ENCODE measurements at places on chromosomes 6 and 20.

GRCh38 chr6:160973311-160974250, 18.0 kb upstream of the MAP3K4 start:
- no peak for DNase-seq

- DNase-seq = no peak
Measured at GRCh38 chr20:56431471-56431870, 19.4 kb downstream of the CASS4 start.

GRCh38 chr20:25188218-25188617, 7.3 kb upstream of the ENTPD6 start:
- no peak for DNase-seq

GRCh38 chr6:14366872-14367271, 249.3 kb downstream of the CD83 start:
- no peak for DNase-seq

GRCh38 chr20:59314997-59315396, 14.6 kb downstream of the EDN3 start:
- DNase-seq = no peak

DNA sequence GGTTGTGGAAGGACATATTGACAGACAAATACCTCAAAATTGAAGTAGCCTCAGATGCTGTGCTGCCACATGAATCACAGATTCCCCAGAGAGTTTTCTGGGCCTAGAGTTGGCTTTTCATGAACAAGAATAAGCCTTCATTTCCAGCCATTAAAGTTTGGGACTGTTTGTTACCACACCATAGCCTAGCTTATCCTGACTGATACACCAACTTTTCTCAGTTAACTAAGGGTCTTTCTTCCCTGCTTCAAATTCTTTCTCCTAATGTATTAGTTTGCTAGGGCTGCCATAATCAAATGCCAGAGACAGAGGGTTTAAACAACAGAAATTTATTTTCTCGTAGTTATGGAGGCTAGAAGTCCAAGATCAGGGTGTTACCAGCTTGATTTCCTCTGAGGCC, 237.4 kb upstream of the ZFP64 start:
- DNase-seq = no peak

GRCh38 chr6:4879741-4880275, 103.6 kb downstream of the CDYL start:
- no peak for DNase-seq

GRCh38 chr6:12842114-12842513, 125.5 kb downstream of the PHACTR1 start:
- no peak for DNase-seq

DNA sequence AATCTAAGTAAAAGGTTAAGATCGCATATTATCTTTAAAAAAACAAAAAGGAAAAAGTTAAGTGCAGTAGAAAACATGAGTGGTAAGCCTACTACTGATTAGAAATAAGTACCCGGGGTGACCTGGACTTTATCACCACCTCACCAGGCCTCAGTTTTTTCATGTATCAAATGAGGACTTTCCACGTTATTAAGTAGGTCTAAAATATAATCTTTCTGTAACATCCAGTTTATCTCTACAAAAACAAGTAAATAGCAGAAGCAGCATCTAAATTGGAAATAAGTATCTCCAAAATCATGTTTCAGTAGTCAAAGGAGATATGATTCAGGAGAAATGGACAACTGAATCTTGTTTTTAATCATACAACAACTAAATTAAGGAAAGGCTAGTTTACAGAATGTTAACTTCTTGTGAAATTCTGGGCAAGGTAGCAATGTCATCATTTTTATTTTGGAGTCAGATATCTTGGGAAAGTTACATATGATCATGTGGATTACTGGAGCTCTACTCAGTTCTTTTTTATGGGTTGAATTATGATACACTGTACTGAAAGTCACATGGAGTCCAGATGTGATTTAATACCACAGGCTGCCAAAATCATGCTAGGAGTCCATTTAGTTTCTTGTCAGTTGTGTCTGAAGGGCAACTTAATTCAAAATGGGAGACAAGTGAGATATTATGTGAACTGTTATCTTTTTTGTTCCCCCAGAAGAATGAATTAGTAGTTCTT, 114.7 kb upstream of the PRL start:
- DNase-seq = no peak

DNA sequence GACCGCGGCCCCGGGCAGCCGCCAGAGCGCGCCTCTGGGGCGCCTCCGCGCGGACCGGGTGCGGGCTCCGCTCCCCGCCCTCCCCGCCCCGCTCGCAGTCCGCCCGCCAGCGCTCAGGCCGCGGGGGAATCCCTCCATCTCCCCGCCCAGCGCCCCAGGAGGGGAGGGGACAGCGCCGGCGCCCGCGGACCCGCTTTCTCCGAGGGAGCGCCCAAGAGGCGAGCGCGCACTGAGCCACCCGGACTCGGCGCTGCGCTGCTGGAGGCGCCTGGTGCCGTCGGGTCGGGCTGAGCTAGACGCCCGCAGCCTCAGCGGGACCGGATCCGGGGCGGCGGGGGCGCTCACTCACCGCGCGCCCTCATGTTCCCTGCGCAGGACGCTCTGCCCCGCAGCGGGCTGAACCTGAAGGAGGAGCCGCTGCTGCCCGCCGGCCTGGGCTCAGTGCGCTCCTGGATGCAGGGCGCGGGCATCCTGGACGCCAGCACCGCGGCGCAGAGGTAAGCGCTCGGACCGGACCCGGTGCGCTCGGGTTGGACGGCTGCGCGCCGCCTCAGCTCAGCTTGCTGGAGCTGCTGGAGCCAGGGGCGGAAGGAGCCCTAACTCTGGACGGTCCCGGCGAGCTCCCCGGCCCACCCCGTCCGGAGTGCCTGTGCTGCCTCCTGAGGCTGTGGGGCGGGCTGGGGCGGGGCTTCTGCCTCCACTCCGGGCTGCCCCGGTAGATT, 867 bp downstream of the EBF4 start:
- DNase-seq = no peak

- DNase-seq = no peak
Measured at GRCh38 chr20:48983423-48984400, 62.2 kb downstream of the ARFGEF2 start.

DNA sequence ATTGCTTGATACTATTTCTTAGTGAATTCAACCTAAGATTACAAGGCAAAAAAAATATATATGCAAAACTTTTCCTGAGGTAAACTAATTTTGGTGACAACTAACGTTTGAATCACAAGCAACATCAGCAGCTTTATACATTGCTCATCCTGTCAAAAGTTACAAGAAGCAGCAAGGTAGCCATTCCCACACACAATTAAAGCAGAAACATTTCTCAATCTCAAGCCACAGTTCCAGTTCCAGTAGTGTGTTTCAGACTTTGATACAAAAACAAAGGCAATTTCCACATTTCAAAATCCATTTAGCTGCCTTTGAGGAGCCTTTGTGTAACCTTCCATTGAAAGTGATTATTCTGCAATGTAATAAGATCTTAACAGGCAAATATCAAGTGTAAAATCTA, 191.0 kb downstream of the WDR27 start:
- DNase-seq = no peak

- DNase-seq = no peak
Measured at GRCh38 chr6:105867277-105867676, 218.9 kb upstream of the PRDM1 start.

DNA sequence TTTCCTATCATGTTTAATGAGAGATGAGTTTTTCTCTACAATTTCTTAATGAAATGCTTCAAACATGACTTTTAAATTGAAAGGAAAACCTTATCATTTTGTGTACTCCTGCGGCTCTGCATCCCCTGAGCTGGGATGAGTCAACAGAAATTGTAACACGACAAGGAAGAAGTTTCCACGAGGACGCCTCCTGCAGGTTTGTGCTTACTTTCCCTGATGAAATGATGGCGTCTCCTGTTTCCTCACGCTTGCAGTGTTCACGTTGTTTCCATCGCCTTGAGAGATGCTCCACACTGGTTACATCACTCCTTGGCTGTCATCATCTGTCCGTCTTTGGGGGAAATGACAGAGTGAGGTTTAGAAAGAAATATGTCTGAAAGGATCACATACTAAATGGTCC, 233.7 kb upstream of the ZFP64 start:
- no peak for DNase-seq

GRCh38 chr6:75460681-75461080, 32.9 kb downstream of the FILIP1 start:
- DNase-seq = no peak

- no peak for DNase-seq
Measured at GRCh38 chr6:26223228-26223627, 136.0 kb downstream of the HFE start.
